GM12892 (cell line): ENCODE measurements at places on chromosomes 6 and 20.

- DNase-seq: no peak
These were observed 299.8 kb downstream of the LRFN2 start for GRCh38 chr6:40287296-40287850.

- DNase-seq: no peak
These were observed 656.0 kb upstream of the ID4 start for GRCh38 chr6:19181211-19181610.

GRCh38 chr6:131043902-131044447 is 19.1 kb downstream of the EPB41L2 start:
- no peak for DNase-seq

DNA sequence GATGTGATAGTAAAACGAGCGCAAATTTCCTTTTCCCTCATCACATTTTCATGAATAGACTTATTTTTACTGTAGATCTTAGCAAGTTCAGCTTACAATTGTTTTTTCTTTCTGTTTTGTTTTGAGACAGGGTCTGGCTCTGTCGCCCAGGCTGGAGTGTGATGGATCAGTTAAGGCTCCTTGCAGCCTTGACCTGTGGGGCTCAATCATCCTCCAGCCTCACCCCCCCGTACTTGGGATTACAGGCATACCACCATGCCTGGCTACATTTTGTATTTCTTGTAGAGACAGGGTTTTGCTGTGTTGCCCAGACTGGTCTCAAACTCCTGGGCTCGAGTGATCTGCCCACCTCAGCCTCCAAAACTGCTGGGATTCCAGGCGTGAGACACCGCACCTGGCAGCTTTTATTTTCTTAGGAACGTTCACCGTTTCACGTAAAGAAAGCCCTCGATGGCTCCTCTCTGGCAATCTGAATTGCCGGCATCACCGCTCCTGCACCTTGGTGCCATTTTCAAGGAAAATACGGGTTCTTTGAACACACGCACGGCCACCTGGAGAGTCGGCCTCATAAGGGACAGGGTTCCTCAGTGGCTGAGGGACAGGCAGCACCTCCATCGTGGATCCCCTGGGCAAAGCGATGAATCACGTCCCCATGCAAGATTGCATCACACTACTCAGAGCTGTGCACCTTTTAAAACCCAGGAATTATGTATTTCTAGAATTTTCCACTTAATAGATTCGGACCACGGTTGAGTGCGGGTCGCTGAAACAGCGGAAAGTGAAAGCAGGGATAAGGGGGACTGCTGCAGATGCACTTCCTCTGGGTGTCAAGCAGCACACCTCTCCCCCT is 78.7 kb downstream of the IRF4 start:
- no peak for DNase-seq

- no peak for DNase-seq
These were observed 163.4 kb downstream of the UBE3D start for GRCh38 chr6:82902290-82902689.

DNA sequence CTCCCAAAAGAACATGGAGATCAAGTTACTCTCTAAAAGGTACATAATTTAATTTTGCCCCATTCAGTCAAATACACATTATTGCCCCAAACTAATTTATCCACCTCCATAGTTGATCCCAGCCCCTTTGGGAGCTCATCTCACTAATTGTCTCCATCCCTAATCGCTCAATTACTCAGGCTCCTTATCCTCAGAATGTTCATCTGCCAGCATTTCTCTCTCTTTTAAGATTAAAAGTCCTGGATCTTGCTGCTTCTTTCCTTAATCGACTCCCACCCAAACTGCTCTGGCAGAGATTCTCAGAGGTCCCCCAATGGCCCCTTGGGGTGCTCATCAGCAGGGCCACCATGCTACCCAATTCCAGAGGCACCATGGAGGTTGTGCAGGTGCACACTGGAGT is 18.4 kb upstream of the NNAT start:
- DNase-seq: no peak

- no peak for DNase-seq
These were observed 491.2 kb downstream of the PREX1 start for GRCh38 chr20:48336597-48336996.

DNA sequence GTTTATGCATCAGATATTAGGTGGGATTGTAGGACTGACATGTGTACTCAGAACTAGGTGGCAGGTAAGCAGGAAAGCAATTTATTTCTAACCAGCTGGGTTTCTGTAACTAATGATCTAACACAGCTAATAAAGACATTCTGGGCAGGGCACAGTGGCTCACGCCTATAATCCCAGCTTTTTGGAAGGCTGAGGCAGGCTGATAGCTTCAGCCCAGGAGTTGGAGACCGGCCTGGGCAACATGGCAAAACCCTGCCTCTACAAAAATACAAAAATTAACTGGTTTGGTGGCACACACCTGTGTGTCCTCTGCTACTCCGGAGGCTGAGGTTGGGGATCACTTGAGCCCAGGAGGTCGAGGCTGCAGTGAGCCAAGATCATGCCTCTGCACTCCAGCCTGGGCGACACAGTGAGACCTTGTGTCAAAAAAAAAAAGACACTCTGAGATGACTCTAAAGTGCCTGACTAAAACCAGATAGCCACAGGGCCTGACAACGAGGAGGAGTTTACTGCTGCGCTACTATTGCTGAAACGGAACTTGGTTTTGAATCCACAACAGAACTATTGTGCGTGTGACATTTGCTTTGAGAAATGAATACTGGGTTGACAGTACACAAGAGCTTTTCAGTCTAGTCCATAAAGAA is 29.2 kb upstream of the CEP85L start:
- DNase-seq: no peak

DNA sequence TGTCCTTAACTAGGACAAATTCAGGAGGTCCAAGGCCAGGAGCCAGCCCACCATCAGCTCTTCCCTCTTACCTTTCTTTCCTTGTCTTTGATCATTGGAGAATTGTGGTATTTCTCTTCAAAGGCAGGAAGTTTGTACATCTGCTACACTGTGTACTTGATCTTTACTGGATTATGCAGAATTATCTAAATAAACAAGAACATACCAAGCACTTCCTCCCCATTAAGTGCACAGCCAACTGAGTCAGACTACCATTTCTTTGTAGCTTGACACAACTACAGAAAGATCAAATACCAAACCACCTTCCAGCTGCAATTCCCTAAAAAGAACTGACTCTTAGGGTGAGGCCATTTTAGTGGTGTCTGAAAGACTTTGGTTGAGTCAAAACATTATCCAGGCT is 195.1 kb downstream of the HDGFL1 start:
- DNase-seq: no peak

- DNase-seq: no peak
These were observed 87.1 kb upstream of the SULF2 start for GRCh38 chr20:47872341-47872740.

DNA sequence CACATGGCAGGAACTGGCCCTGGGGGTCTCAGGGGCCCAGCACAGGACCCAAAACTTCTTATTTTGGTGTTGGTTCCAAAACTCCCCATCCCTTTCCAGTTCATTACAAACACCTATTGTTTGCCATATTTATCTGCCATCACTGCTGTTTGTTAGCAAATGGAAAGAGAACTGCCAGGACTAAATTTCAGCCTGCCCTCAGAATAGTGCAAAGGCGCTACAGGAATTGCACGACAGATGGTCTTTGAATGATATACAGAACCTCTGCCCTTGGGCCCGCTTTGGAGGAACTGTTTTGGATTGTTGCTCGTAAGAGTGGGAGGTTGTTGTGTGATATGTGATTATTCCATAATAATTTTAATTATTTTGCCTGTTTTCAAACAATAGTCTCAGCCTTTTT is 199.0 kb upstream of the FBXL4 start:
- no peak for DNase-seq

GRCh38 chr6:90907931-90908655 is 321.2 kb upstream of the MAP3K7 start:
- DNase-seq: no peak

DNA sequence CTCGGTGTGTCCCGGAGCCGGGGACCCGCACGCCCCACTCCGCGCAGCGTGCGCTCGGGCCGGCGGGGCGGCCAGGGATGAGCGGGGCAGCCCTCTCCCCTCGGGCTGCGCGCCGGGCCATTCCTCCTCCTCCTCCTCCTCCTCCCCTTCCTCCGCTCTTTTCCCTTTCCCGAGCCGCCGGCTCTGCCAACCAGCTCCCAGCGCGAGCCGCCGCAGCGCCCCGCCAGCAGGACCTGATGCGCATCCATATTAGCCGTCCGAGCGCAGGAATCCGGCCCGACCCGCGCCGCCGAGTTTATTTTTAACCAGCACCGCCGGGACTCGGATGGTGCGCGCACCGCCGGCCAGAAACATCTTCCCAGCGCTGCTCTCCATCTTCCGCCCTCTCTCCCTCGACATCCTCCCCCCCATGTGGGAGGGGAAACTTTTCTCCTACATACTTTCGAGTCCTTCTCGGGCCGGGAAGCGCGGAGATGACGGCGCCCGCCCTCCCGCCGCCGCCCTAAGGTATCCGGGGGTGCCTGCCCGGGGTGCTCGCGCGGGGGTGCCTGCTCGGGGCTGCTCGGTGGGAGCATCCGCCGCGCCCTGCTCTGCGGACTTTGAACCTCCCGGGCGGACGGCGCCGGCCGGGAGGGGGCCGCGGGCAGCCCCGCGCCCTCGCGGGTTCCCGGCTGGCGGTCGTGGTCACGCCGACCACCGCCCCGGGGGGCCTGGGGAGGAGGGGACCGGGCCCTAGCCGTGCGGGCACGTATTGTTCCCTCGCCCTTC is 619 bp downstream of the RREB1 start:
- DNase-seq: peak; percentile 41

DNA sequence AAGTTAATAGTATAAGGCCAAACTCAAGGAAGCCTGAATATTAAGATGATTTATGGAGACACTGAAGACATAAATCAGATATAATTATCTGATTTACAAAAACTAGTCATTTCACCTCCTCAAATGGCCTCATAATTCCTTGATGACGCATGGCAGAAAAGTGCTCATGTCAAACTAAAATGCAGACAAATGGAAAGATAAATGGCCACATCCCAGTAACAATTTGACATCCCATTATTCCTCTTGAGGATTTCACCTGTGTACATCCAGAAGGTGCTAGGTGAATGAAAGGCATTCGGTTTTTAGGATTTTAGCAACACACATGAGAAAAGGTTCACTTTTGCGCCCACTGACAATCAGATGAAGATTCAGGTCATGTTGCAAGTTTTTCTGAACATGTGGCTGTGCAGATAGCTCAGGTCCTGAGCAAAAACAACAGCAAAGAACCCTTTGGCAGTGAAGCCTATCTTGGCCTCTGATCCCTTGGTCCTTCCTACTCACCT is 24.2 kb downstream of the SGK1 start:
- DNase-seq: no peak

DNA sequence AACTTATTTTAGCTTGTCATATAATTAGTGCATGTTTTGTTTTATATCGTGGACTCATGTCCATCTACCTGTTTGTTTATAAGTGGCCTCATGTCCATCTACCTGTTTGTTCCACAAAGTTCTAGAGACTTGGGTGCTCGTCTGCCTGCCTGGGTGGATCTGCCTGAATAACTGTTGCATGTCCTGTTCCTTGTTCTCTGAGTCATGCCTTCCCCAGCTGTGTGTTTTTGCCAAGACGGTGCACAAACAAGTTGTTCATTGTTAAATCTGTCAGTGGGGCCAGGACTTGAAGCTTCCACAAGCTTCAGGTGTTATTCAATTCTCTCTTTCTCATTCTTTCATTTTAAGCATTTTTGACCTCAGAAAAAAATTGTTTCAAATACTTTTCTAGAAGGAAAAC is 358.0 kb upstream of the CITED2 start:
- DNase-seq: no peak

GRCh38 chr20:2713285-2713684 is 20.7 kb downstream of the EBF4 start:
- no peak for DNase-seq

DNA sequence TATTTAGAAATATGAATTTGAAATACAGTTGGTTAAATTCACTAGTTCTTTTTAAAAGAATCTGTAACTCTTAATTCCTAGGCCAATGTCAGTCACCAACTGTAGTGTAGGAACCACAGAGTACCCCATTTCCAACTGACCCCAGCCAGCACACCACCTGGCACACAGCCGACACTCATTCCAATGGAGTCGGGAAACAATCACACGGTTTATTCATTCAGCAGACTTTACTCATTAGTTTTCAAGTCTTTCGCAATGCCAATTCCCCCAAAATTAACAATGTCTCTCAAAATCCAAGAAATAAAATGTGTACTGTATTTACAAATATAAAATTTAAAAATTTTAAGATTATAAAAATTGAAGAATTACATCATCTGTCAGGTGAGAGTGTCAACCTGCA is 13.5 kb downstream of the ARG1 start:
- DNase-seq: no peak

DNA sequence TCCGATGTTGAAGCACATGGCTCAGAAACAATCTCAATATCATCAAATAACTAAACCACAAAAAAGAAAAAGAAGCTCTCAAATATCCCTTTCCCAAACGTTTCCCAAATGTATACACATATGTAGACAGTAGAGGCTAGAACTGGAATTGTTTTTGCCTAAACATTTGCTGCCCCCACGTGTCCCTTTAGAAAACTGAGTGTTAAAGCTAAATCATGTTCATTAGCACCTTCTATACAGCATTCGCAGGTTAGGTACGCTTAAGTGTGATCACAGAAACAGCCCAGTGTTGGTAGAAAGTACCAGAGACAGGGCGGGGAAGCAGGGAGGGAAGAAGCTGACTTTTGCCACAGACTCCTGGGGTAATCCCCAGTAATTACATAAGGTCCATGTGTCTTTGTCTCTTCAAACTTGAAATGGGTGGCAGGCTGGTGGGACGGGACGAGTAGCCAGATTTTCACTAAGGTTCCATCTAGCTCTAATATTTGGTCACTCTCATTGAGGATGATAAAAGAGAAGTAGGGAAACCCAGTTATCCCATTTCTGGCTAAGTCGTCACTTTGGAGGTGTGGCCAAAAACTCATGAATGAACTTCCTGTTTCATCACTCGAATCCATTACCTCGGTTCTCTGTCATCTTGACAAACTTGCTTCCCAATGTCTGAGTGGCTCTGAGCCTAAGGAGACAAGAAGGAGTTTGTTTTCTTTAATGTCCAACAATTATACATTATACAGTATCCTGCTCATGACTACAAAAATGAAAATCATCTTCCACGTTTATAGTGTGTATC is 15.0 kb upstream of the TFAP2A start:
- DNase-seq: no peak

- DNase-seq: no peak
These were observed 209.3 kb upstream of the TAB2 start for GRCh38 chr6:149108038-149108748.

- no peak for DNase-seq
These were observed 39.6 kb downstream of the HLA-F start for GRCh38 chr6:29762781-29763214.
